Thoracic aorta (tissue), 2 donors: ENCODE measurements at places on chromosomes 12 and 14. TPM values are rescaled to one million over a fixed set of nuclear protein-coding genes. Genes with fewer than 3 reads are reported as not detected.

GRCh38 chr14:72925815-72926291 lies 411 bp upstream of the DCAF4 start:
- no peak for DNase-seq

- DNase-seq: no peak
Observed at GRCh38 chr12:123094349-123095077, 56.4 kb downstream of the PITPNM2 start.

DNA sequence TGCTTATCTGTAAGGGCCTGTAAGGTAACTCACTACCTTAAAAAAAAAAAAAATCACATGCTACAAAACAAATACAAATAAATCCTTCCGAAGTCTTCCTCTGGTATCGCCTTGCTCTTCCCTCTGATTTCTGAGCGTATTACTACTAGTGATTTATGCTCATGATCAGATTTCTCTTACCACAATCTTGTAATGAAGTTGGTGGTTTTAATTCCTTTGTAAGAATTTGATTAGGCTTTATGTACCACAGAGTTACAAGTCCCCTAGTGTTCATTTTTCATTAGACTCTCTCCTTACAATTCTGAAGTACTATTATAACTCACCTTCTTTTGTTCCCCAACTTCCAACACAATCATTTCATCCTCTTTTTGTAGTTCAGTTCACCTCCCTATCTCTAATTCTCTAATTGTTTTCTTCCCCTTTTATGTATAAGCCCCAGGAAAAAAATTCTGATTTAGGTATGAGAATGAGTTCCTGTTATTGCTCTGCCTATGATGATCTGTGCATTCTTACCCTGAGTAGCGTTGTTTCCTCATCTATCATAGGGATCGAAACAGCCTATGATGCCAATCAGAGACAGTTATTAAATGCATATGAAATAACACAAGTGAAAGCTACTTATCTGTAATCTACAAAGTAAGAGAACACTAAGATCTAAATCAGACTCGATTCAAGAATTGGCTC lies 81.5 kb downstream of the EPS8 start:
- DNase-seq: no peak

DNA sequence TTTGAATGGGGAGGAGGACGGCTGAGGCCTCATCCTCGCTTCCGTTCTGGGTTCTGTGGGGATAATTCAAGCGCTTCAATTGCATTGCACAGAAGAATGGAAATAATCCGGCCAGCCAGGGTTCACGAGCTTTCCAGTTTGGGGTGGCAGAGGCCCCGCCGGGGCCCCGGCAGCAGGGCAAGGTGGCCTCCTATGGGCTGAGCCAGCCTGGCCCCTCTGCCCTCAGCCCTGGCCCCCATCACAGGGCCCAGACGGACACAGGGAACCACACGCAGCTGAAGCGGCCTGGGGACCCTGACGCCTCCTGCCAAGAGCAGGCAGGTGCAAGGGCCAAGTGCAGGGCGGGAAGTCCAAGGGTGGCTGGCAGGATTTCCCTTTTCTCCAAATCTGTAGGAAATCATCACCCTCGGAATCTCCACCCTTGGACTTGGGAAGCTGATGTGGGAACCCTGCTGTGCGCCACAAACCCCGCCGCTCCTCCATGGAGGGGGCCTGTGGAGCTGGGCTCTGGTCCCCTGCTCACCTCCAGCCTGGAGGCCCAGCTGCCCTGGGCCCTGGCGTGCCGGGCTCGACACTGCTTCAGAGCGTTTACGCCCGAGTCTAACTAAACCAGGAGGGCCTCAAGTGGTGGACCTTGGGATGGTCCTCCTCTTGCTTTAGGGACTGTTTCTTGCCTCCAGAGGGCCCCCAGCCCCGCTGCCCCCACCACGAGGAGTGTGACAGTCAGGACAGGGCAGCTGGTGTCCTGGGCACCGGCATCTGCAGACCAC lies 78.4 kb downstream of the MOK start:
- DNase-seq: no peak

DNA sequence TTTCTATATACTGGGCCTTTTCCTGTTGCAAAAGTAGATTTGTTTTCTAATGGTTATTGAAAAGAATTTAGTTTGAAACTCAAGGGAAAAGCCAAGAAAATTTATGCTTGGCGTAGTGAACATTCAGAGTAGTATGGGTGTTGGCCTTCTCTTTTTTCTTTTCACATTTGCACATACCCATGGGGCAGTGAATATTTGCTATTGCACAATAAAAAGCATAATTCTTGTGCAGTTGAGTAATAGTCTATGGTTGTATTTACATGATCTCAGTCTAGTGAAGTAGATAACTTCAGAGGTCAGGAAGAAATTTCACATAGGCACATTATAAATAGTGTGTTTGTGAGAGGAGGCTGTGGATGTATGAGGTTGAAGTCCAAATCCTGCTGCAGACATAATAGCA lies 158.1 kb downstream of the FLRT2 start:
- no peak for DNase-seq

ORAI1 gene
- 4.7 TPM for total RNA-seq
